ENCODE measurements at places on chromosomes 2 and 18.

DNA sequence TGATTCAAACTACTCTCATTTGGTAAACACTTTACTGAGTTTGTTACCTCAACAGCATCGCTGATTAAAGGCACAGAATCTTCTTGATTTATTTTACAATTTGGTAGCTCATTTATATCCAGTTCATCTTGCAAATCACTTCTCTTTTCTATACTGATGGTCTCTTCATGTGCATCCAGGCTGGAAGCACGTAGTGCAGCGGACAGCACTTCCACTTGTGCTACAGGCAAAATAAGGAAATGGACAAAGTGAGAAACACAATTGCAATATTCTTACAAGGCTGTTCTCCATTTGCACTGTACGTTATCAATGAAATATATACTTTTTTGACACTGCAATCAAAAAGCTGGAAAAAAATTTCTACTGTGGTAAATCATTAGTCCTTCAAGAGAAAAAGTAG, 51.0 kb downstream of the PPP4R1 start:
- DNase-seq = no peak

- DNase-seq = no peak
Measured at GRCh38 chr2:137842430-137842829, 121.8 kb upstream of the HNMT start.

GRCh38 chr18:35507192-35507591, 9.4 kb upstream of the INO80C start:
- no peak for DNase-seq

- DNase-seq = peak; percentile 88
Measured at GRCh38 chr2:219155054-219155644, 5.5 kb downstream of the NHEJ1 start.

GRCh38 chr2:238694922-238695321, 153.0 kb upstream of the TWIST2 start:
- no peak for DNase-seq

GRCh38 chr2:164589522-164589921, 31.8 kb downstream of the GRB14 start:
- no peak for DNase-seq

DNA sequence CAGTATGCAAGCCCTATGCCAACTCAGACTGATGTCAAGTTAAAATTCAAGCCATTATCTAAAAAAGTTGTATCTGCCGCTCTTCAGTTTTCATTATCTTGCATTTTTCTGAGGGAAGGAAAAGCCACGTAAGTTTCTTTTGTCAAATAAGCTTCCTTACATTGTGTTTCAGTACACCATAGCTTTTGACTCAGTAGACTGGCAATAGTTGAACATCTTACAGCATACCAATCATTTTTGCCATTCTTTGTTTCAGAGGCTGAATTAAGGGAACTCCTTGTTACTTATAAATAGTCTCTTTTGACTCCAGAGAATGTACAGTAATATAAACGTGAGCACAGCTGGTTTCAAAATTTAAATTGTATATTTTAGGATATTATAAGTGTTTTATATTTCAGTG, 120.6 kb downstream of the EHBP1 start:
- DNase-seq = no peak

DNA sequence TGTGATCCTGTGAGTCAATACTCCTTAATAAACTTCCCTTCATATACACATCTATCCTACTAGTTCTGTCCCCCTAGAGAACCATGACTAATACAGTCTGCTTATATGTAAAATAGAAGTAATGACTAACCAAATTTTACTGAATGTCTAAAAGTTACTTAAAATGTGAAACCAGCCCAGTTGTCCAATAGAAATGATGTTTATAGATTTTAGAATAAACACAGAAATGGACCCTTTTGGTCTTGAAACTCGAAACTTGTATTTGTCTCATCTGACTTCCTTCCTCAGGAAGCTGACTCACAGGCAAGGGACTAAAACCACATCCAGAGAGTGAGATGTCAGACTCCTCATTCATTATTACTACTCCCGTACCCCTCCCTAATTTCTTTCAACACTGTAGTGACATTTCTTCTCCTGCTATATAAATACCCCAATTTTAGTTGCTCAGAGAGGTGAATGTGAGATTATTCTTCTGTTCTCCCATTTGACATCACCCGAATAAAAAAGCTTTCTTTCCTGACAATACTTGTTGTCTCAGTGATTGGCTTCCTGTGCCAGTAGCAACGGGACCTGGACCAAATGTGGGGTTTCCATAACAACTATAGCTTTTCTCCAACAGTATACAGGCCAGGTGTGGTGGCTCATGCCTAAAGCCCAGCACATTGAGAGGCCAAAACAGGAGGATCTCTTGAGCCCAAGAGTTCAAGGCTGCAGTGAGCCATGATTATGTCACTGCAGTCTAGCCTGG, 486.0 kb downstream of the ERBB4 start:
- no peak for DNase-seq

DNA sequence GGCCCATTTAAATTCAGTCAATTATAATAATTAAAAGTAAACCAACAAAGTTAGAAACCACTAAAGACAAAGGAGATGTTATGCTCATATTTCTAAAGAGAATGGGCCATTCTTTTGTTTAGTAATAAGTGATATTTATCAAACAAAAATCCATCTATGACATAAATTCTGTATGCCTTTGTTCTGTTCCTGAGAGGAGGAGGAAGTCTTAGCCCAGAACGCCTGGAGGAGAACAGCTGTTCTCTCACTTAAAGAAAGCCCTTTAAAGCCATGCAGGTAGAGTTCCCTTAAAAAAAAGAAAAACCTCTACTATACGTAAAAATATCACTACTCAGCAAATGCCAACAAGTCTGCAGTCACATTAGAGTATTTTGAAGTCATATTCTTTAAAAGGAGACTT, 15.5 kb downstream of the LAMA1 start:
- DNase-seq = no peak

GRCh38 chr2:174662859-174663258, 65.3 kb upstream of the WIPF1 start:
- DNase-seq = no peak

GRCh38 chr2:180268006-180268405, 260.9 kb upstream of the CWC22 start:
- DNase-seq = no peak

DNA sequence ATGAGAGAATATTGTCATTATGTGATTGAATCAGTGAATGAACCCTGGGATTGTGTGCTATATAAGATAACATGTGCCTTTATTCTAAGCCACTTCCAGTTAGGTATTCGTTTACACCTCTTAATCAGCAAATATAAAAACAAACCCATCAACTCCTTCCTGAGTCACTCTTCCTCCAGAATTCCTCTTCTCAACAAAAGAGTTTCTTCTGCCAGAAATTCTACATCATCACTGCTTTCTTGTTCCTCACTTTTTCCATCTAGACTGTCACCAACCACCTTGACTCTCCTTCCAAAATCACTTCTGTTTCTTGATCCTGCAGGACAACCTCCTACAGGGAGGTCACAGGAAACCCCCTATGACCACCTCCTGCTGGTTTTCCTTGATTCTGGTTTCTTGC, 261.4 kb downstream of the CYP26B1 start:
- no peak for DNase-seq

- DNase-seq = no peak
Measured at GRCh38 chr18:376311-376710, 108.5 kb upstream of the THOC1 start.

GRCh38 chr2:96320326-96320725, 4.8 kb upstream of the ITPRIPL1 start:
- no peak for DNase-seq

GRCh38 chr18:70293166-70293565, 4.3 kb downstream of the SOCS6 start:
- no peak for DNase-seq

DNA sequence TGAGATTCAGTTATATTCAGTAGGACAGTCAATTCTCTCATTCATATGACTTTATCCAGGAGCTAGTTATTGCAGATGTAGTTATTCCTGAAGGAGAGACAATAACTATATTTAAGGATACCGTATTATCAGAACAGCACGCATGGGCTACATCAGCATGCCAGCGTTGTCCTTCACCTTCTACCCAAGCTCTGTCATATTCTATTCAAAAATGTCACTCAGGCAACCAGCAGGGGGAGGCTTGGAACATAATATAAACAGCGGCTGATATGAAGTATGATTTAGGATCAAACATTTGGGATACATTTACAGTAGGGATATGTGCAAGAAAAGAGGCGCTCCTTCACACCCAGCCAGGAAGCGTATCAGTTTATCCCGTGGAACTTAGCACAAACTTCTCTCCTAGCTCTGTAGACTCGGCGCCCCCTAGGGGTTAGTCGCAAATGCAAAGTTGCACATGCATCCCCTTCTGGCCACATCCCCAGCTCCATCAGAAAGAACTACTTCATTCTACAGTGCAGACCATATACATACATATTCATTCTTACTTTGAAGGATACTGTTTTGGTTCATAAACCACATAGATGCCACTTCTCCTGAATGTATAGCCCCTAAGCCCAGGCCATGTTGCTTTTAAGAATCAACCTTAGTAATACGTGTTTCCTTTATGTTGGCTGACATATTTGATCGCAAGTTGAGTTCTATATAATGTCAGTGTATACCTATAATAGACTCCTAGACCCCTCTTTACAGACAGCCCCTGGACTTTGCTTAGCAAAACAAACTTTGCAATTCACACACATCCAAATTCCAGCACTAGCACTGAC, 759.4 kb downstream of the ADCYAP1 start:
- DNase-seq = no peak

DNA sequence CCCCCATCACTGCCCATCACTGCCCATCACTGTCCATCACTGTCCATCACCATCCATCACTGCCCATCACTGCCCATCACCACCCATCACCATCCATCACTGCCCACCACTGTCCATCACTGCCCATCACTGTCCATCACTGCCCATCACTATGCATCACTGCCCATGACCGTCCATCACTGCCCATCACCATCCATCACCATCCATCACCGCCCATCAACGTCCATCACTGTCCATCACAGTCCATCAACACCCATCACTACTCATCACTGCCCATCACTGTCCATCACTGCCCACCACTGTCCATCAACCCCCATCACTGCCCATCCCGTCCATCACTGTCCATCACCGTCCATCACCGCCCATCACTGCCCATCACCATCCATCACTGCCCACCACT, 57.8 kb upstream of the OTOS start:
- DNase-seq = no peak

GRCh38 chr18:45464619-45465018, 150.7 kb upstream of the SLC14A2 start:
- no peak for DNase-seq

GRCh38 chr2:27572998-27573429, 9.8 kb upstream of the ZNF512 start:
- DNase-seq = no peak

DNA sequence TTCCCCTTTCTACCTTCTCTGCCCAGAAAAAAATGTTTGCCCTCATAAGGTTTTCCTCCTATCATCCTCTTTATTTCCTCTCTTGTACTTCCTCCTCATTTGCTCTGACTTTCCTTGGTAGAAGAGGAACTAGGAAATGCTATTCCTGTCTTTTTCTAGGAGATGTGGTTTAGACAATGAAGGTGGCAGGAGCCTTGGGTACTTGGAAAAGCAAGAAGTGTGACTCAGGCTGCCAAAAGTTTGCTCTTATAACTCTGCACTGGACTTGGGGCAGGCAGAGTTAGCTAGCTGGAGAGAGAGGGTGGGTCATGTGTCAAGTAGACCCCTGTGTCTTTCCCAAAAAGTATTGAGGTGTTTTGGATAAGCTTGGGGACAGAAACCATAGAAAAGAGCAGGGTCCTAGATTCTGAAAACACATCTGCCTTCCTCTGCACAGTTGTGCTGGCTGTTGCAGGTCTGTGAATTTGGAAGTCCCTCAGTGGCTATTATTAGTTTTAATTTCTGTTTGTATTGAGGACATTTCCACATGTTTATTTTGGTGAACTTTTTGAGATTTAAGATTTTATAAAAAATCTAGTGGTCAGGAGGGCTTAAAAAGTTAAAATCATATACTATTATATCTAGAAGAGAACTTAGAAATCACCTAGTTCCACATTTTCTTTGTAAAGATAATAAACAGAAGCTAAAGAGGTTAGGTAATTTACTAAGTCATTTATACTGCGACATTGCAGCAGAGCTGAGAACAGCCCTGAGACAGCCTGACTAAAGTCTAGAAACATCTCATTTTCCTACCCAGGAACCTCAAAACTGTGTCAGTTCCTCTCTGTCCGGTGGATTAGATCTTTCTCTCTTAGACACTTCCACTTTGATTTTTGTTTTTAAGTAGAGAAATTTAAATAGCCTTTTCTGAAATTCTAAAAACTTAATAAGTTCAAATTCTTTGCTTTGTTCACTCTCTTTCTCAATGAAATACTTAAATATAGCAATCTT, 16.0 kb downstream of the INSIG2 start:
- DNase-seq = no peak

GRCh38 chr2:205836477-205837221, 154.3 kb downstream of the NRP2 start:
- no peak for DNase-seq

DNA sequence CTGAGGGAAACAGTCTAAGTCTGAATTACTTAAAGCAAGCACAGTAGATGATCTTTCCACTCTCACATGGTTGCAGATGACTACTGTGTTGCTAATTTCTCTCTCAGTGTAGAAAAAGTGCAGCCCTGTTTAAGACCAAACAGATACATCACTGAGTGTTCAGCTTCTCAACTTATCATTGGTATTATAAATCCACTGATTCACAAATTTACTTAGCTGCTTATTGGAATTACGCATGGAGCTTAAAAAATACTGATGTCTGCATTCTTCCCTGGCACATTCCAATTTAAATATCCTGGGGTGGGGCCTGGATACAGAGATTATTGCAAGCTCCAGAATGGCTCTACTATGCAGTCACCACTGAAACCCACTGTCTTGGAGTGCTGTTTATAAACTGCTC, 411.2 kb downstream of the RND3 start:
- no peak for DNase-seq

GRCh38 chr2:205047273-205047839, 502.1 kb downstream of the PARD3B start:
- no peak for DNase-seq

- DNase-seq = no peak
Measured at GRCh38 chr2:79977792-79978191, 326.8 kb downstream of the LRRTM1 start.

- DNase-seq = no peak
Measured at GRCh38 chr2:112485849-112486248, 3.9 kb downstream of the TTL start.

- DNase-seq = no peak
Measured at GRCh38 chr18:78611869-78612268, 367.7 kb upstream of the SALL3 start.

DNA sequence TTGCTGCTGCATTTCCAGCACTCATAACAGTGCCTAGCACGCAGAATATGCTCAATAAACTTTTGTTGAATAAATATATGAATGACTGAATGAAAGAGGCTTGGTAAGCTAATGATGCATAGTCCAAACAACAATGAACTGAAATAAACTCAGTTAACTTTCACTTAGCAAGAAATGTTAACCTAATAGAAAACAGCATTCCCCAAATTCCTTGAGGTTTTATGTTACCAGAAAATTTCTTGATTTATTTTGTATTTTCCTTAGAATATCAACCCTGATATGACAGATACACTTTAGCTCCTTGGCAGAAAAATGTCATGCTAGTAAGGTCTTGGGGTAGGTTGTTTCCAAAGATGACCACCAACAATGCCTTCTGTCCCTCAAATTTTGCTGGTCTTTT, 217.4 kb downstream of the KCNE4 start:
- DNase-seq = no peak

- peak; percentile 24 for DNase-seq
Measured at GRCh38 chr18:46222710-46223360, 118.7 kb downstream of the HAUS1 start.

- DNase-seq = no peak
Measured at GRCh38 chr18:59061914-59062642, 77.6 kb upstream of the SEC11C start.
